ENCODE measurements at places on chromosomes 3 and 15.
A peak's percentile ranks its signal among the peaks of the same experiment; 100 is the strongest.

GRCh38 chr3:141499965-141500364, 13.1 kb downstream of the RASA2 start:
- DNase-seq, result no peak

DNA sequence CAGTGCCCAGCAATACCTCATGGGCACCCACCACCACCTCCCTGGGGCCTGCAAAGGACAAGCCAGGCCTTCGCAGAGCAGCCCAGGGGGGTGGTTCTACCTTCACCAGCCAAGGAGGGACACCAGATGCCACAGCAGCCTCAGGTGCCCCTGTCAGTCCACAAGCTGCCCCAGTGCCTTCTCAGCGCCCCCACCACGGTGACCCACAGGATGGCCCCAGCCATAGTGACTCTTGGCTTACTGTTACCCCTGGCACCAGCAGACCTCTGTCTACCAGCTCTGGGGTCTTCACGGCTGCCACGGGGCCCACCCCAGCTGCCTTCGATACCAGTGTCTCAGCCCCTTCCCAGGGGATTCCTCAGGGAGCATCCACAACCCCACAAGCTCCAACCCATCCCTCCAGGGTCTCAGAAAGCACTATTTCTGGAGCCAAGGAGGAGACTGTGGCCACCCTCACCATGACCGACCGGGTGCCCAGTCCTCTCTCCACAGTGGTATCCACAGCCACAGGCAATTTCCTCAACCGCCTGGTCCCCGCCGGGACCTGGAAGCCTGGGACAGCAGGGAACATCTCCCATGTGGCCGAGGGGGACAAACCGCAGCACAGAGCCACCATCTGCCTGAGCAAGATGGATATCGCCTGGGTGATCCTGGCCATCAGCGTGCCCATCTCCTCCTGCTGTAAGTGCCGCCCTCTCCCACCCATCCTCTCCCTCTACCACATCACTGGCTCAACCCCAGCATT, 19.2 kb upstream of the BFSP2 start:
- DNase-seq, result no peak

- DNase-seq, result peak; percentile 15
These were observed 664 bp upstream of the NR2C2 start for GRCh38 chr3:14946739-14947099.

GRCh38 chr3:137191951-137192350, 234.2 kb downstream of the IL20RB start:
- no peak for DNase-seq

DNA sequence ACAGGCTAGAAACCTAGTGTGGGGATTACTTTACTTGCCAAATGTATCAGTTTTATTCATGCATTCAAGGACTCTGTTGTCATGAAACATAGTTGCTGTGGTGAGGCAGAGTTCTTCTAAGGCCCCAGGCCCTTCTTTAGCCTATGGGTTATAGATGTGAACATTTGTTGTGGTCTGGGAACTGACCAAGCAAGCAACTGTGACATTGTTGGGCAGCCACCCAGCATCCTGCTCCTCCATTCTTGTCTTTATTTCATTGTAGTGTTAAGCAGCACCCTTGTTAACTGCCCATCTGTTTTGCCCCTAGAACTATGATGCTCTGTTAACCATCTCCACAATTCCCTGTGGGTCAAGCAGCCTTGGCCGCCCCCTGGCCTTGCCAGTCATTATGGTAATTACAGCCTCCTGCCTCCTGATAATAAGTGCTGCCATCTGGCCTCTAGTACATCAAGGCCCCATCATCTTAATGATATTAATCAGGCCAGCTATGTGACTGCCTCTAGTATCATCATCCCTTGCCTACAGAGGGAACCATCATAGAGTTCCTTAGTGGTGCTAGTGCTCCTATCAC, 12.2 kb upstream of the IFT57 start:
- DNase-seq, result no peak

DNA sequence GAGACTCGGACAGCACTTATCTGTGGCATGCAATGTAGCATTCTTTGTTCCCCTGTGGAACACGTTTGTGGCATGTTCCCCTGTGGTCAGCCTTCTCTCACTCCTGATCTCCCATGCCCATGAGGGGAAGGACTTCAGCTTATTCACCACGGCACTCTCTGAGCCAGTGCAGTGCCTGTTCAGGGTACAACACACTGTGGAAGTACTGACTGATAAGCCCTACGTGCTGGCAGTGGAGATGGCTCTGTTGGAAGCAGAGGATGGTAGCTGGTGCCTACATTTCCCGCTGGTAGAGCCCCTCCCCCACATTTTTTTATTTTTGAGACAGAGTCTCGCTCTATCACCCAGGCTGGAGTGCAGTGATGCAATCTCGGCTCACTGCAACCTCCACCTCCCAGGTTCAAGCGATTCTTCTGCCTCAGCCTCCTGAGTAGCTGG, 43.5 kb upstream of the ETV5 start:
- DNase-seq, result no peak

- peak; percentile 64 for DNase-seq
These were observed 23.3 kb downstream of the STAG1 start for GRCh38 chr3:136728918-136729317.

DNA sequence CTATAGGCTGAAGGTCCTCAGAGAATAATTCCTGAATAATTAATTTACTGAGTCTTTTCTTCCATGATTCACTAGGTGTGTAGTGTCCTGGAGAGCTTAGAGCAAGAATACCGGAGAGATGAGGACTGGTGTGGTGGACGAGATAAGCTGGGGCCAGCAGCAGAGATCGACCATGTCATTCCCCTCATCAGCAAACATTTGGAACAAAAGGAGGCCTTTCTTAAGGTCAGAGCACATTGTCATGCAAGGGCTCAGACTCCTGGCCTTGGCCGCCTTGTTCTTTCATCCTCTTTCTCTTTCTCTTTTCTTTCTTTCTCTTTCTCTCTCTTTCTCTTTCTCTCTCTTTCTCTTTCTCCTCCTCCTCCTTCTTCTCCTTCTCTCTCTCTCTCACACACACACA, 291.4 kb upstream of the UMPS start:
- DNase-seq, result no peak

GRCh38 chr3:188223936-188224335, 70.0 kb downstream of the LPP start:
- no peak for DNase-seq

- DNase-seq, result no peak
These were observed 405 bp upstream of the SPG21 start for GRCh38 chr15:64990168-64990470.

DNA sequence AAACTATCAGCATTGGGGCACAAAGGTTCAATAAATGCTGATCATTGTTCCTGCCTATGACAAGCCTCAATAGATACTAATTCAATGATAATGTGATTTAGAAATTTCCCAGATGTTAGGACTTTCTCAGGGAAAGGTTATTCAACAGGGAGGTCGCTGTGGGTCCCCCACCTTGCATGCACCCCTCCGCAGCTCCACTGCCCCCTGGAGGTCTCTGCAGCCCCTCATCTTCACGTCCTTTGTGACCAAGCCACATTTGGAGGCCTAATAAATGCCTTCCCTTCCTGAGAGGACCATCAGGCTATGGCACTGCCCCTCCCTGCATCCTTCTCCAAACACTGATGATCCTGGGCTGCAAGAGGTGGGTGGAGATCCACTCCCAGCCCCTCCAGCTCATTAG, 50.2 kb downstream of the NOX5 start:
- no peak for DNase-seq

DNA sequence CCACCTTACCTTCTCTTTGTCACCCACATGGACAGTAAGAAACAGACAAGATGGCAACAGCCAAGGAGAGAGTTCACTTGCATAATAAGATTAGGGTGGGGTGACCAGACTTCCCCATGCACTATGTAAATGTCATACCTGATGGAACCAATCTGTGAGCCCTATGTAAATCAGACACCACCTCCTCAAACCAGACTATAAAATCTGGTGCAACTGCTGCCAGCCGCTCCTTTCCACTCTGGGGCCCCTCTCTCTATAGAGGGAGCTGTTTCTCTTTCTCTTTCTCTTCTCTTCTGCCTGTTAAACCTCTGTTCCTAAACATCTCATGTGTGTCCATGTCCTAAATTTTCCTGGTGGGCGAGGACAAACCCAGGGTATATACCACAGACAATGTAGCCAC, 405.5 kb upstream of the CNTN4 start:
- no peak for DNase-seq

- peak; percentile 24 for DNase-seq
These were observed 14.8 kb downstream of the PRC1 start for GRCh38 chr15:90979582-90979981.

DNA sequence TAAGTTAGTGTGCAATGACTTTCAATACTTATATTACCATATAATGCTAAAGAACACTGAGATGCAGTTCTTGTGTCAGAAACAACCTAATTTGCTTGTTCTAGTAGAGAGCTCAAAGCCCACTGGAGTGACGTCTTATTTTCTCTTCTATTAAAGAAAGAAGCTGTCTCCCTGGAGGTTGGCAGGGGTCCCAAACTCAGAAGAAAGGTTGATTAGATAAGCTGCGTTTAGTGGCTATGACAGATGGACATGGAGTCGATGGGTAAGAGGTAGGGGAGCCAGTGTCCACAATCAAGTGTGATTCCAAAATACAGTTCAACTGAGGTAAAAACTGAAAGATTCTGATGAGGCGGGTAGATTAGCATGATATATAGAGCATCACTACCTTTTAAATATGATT, 363.6 kb downstream of the NLGN1 start:
- no peak for DNase-seq

DNA sequence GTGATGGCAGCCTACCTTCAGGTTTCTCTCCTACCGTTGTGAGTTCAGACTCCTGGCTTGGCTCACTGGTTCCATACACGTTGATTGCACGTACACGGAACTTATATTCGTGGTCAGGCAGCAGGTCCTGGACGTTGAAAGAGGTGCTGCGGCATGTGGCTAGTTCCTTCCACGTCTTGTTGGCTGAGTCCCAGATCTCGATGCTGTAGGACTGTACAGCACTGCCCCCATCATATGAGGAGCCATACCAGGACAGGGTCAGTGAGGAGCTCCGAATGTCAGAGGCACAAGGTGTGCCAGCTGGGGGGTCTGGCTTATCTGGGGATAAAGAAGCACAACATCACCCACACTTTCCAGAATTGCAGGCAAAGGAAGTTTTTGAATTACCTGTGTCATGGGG, 72.3 kb upstream of the HACD2 start:
- no peak for DNase-seq

- no peak for DNase-seq
These were observed 166.1 kb downstream of the FRMD5 start for GRCh38 chr15:44029003-44029402.

DNA sequence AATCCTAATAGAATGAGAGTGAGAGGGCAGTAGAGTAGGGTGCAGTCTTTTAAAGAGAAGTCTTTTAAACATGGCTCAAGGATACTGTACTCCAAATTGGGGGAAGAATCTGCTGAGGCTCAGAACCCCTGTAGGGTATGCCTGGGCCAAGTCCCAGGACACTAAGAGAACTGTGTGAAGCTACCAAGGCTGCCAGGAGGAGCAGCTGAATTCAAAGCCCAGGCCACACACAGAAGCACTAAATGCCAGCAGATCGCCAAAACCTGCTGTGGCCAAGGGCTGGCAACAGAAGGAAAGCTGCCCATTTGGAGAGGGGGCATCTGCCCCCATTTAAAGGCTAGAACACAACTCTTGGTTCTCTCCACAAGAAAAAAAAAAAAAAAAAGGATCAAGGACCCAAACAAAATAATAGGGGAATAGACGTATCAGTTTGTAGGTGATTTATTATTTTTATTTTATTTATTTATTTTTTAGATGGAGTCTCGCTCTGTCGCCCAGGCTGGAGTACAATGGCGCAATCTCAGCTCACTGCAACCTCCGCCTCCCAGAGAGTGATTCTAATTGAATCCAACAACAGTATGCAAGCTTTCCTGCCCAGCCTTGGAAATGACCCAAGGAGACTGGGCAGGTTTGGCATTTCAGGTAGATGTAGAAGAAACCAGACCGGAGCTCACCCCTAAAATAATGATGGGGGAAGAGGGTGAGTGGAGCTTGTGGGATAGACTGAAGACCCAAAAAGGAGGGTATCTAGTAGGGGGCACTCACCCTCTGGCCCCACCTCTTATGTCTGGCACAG, 279.0 kb upstream of the WNT5A start:
- DNase-seq, result no peak

DNA sequence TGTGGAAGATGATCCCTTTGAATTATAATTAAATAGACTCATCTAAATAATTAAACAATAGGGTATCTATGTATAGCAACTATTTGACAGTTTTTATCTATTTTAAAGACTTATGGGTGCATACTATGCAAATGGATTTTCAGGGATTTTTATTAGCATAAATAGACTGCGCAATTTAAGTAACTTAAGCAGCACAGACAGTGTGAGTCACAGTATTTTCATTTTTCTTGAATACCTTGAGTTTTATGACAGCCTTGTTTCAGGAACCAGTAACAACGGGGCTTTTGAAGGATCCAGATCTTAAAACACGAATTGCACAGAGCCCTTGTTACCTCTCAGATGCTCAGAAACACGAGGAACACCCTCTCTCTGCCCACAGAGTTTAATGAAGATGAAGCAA, 175.5 kb upstream of the CD96 start:
- DNase-seq, result no peak

DNA sequence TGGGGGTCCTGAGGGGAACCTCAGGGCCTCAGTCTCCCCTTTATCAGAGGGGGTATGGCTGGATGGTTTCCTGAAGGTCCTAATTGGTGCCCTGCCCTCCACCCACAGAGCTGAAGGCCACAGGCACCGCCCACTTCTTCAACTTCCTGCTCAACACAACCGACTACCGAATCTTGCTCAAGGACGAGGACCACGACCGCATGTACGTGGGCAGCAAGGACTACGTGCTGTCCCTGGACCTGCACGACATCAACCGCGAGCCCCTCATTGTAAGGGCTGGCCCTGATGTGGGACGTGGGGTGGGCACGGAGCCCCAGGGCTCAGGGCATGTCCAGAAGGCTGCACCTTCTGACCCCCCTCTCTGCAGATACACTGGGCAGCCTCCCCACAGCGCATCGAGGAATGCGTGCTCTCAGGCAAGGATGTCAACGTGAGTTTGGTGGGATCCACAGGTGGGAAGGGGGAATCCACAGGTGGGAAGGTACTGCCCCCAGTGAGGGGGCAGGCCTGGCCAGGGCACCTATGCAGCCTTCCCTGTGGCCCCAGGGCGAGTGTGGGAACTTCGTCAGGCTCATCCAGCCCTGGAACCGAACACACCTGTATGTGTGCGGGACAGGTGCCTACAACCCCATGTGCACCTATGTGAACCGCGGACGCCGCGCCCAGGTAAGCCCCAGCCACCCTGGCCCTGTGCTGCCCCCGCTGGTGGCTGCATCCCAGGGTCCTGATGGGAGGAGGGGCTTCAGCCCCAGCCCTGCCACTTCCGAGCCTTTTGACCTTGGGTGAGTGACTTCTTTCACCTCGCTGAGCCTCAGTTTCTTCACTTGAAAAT, 17.5 kb upstream of the GNAT1 start:
- DNase-seq, result no peak

DNA sequence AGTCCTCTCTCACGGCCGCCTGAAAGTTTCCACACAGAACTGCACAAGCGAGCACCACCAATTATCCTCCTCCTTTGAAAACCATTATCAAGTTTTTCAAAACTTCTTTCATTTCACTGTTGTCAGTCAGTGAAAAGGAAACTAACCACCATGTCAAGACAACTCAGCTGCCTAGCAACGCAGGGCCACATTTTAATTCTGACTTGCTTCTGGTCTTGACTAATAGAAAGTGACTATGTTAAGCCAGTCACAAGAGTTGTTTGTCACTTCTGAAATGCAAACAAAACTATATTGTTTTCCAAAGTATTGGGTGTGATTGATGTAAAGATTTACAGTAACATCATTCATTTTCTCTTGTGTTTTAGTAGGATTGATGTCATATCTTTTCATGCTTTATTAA, 612.8 kb upstream of the AGTR1 start:
- no peak for DNase-seq

Data from bronchial epithelial cell (primary cell).